Right hindlimb (tissue), 1 donor: ENCODE measurements at places on chromosomes 11 and 22.

DNA sequence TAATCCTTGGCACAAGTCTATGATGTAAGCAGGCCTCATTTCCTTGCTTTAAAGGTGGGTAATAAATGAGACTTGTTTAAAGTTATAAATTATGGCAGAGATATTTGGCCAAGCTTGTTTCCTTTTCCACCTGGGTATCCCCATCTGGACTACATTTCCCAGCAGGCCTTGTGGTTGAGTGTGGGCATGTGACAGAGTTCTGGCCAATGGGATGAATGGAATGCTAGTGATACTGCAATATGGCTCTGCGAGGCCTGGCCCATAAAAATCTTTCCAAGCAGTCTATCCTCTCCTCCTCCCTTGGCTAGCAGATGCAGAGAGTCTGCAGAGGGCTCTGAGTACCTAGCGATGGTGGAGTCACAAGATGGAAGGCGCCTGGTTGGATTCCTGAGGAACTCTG, 102.5 kb downstream of the TIMP3 start:
- DNase-seq: peak; percentile 42

- DNase-seq: no peak
Measured at GRCh38 chr11:114556135-114556534, 3.5 kb downstream of the NXPE1 start.

DNA sequence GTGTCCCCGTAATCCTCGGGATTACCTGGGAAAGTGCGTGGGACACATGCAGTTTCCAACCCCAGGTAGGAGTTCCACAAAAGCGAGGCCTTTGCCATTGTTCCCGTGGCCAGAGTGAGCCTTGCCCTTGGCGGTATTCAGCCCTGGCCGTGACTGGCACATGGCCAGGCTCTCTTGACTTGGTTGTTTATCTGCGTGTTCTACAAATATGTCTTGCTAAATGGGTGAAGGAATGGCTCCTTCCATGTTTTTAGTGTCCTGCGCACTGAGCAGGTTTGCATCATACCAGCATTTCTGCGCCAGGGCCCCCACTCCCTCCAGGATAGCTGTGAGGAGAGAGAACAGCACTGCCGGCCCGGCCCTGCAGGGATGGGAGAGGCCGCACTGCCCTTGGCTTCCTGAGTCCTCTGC, 20.0 kb downstream of the POLR3H start:
- no peak for DNase-seq

- DNase-seq: no peak
Measured at GRCh38 chr22:19466848-19467752, 11.9 kb downstream of the UFD1 start.

DNA sequence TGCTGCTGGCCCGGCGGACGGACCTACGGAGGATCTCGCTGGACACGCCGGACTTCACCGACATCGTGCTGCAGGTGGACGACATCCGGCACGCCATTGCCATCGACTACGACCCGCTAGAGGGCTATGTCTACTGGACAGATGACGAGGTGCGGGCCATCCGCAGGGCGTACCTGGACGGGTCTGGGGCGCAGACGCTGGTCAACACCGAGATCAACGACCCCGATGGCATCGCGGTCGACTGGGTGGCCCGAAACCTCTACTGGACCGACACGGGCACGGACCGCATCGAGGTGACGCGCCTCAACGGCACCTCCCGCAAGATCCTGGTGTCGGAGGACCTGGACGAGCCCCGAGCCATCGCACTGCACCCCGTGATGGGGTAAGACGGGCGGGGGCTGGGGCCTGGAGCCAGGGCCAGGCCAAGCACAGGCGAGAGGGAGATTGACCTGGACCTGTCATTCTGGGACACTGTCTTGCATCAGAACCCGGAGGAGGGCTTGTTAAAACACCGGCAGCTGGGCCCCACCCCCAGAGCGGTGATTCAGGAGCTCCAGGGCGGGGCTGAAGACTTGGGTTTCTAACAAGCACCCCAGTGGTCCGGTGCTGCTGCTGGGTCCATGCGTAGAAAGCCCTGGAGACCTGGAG, 74.1 kb downstream of the LRP5 start:
- no peak for DNase-seq

- DNase-seq: no peak
Measured at GRCh38 chr11:115065830-115066664, 387.7 kb downstream of the NXPE2 start.

DNA sequence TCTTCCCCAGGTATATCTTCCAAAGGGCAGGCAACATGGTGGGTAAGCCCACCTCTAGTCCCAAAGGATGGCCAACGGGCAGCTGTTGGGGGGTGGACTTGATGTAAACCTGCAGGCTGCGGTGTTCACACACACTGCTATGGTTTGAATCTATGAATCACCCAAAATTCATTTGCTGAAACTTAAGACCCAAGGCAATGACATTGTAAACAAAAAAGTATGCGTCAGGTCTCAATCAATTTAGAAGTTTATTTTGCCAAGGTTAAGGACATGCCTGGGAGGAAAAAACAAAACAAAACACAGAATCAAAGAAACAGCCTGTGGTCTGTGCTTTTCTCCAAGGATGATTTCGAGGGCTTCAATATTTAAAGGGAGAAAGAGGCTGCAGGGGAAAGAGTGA, 18.3 kb downstream of the RCN1 start:
- DNase-seq: no peak

DNA sequence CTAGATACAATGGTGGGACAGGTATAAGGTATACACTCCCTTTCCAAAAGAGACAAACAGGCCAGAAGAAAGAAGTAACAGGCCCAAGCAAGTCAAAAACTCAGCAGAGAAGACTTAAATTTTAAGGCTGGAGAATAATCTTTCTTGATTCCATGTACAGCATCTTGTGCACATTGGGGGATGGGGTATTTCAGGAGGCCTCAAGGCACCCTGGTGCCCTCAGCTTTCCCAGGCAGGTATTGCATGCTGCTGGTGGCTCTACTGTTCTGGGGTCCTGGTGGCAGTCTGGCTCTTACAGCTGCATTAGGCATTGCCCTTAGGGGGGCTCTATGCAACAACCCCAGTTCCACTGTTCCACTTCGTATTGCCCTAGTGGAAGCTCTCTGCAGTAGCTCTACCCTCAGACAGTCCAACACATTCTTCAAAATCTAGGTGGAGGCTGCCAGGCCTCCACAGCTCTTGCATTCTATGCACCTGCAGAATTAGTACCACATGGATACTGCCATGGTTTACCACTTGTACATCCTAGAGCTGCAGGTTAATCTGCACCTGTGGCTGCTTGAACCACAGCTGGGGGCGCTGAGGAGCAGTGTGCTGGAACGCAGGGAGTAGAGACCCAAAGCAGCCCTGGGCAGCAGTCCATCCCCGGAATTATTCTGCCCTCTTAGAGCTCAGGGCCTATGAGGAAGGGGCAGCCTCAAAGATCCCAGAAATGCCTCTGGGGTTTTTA, 4.2 kb upstream of the CTSC start:
- DNase-seq: no peak

DNA sequence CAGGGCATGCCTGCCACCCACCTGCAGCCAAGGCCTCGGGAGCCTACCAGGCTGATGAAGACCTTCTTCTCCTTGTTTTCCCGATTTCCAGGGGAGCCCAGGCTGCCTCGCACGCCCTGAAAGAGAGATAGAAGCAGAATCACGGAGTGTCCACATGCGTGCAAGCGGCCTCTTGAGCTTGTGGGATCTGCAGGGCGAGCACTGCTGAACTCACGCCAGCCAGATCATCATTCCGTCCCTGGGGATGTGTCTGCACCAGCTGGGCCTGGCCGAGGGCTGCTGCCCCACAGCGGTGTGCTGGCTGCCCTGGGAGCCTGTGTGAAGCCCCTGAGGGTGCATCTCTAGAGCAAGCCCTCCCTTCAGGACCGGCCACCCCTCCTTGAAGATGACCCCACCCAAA, 17.9 kb downstream of the USH1C start:
- no peak for DNase-seq

GRCh38 chr22:27370269-27370668, 431.3 kb downstream of the MN1 start:
- DNase-seq: no peak

DNA sequence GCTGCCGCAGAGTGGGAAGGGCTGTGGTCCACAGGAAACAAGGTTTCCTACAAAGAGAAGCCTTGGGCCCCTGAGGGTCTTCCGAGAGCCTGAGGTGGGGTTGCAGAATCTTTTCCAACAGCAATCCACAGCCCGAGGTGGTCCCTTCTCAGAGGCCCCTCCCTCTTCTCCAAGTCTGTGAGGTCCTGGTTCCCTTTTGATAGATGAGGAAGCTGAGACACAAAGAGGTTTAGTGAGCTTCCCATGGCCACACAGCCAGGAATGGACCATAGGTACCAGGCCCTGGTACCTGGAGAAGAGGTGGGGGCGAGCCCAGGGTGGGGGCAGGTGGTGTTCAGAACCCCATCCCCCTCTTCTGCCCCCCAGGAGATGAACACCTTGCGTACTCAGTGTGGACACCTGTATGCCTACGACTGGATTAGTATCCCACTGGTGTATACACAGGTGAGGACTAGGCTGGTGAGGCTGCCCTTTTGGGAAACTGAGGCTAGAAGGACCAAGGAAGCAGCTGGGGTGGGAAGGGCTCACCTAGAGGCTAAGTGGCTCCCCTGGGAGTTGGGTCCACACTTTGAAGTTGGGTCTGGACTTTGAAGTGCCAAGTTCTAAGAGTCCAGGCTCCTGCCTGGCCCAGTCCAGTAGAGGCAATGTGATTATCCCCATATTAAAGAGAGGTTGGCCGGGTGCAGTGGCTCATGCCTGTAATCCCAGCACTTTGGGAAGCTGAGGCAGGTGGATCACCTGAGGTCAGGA, 7.0 kb downstream of the BEST1 start:
- no peak for DNase-seq

GRCh38 chr11:36343436-36343835, 47.3 kb downstream of the PRR5L start:
- no peak for DNase-seq

DNA sequence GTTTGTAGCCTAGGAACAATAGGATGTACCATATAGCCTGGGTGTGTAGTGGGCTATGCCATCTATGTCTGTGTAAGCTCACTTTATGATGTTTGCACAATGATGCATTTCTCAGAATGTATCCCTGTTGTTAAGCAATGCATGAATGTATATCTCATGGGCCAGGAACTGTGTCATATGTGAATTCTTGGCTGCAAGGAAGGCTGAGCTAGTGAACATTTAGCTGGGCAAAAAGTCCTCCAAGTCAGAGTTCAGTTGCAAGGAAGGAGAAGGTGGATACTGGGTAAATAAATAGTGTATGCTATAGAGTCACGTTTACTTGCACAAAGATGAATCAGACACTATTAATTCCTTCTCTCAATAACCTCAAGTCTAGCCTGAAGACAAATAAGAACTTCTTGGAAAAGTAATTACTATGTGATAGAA, 136.1 kb downstream of the EHF start:
- no peak for DNase-seq

- no peak for DNase-seq
Measured at GRCh38 chr11:206526-207207, 532 bp downstream of the BET1L start.

GRCh38 chr11:86623736-86624135, 48.7 kb downstream of the ME3 start:
- DNase-seq: no peak

DNA sequence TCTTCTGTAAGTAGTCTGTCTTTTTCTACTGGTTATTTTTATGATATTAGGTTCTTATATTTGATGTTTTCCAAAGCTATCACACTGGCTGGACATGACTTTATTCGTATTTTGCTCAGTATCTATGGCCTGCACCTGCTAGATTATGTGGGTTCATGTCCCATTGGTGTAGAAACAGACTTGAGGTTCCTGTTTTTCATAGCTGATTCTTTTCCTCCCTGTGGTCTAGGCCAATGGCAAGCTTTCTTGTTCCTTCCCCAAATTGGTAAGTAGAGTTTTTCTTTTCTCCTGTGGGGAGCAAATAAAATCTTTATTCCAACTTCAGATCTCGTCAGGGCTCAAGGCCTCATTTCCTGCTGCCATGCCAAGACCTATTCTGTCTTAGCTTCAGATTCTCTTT, 30.2 kb upstream of the SWAP70 start:
- no peak for DNase-seq

- DNase-seq: no peak
Measured at GRCh38 chr11:22246992-22247391, 54.1 kb downstream of the ANO5 start.

DNA sequence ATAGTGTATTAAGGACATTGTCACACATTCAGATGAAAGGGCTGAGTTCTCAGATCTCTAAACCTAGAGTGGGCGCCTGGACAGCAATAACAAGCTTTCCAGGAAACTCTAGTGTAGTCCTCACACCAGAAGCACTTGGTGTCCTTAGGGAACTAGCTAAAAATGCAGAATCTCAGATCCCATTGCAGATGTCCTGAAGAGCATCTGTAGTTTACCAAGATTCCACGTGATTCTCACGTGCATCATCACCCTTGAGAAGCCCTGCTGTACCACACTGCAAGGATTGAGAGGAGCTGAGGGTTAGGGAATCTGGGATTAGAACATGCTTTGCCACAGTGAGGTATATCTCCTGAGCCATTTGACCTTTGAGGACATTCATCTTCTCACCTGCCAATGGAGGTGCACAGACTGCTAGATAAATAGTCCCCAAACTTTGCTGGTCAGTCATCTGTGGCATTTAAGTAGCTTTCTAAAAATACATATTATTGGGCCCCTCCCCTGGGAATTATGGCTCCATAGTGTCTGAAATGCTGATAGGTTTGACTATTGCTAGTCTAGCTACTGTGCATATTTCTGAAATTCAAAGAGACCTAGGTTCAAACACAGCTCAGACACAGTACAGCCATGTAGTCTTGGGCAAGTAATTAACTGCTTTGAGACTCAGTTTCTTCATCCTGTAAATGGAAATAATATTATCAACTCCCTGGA, 1068.9 kb downstream of the OPCML start:
- DNase-seq: peak; percentile 29

DNA sequence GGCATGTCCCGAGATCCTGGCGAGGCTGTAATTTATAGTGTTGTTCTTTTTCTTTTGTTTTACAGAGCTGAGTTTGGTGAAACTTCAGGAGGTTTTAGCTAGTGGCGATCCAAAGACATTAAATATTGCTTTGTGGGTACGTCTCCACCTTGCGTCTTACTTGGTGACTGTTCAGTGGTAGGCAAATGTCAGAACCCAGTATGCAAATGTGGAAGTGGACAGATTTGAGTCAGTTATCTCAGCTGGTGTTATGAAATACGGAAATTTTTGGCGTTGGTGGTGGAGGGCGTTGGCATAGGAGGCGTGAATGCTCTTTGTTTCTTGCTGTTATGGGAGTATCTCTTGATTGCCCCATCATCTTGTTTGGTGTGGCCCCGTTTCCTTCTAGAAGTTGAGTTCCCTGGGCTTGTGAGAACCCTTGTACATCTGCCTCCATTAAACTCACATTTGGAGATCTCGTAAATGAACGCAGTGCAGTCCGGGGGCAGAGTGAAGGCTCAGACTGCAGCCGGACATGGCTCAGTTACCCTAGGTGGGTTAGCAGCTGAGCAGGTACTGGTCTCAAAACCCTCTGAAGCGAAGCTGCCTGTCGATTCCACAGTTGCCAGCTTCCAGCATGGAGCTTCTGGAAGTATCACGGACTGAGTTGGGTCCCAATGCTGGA, 39.9 kb downstream of the PTPRJ start:
- DNase-seq: no peak

- DNase-seq: no peak
Measured at GRCh38 chr11:46012185-46012584, 89.7 kb downstream of the LARGE2 start.

GRCh38 chr11:108858622-108859021, 193.8 kb downstream of the DDX10 start:
- DNase-seq: no peak

GRCh38 chr11:103380031-103380430, 270.8 kb downstream of the DYNC2H1 start:
- DNase-seq: no peak
